ENCODE measurements at places on chromosomes 4 and X.

- no peak for DNase-seq
Observed at GRCh38 chr4:156829201-156829873, 142.3 kb downstream of the PDGFC start.

DNA sequence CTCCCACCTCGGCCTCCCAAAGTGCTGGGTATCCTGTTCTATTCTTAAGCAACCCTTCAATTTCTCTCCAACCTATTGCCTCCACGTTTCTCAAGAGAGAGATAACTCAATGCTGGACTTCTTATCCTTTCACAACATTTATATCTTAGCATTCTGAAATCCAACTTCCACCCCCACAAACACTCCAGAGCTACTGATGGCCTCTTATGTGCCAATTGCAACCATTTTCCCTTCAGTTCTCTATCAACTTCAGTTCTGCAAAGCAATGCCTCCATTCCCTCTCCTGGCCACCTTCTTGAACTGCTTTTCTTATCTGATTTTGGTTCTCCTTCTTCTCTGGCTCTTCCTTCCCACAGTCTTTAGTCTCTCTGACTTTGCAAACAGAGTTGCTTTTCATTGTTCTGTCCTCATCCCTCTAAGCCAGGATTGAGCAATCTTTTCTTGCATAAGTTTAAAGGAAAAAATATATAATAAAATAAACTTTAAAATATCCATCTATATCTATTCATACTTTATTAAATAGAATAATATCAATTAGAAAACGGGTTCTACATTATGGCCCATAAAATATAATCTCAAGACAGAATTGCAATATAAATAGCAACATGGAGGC lies 3.6 kb upstream of the STBD1 start:
- no peak for DNase-seq

GRCh38 chrX:39955625-39956024 lies 142.1 kb downstream of the BCOR start:
- DNase-seq = no peak

GRCh38 chr4:137463377-137464003 lies 68.8 kb downstream of the PCDH18 start:
- DNase-seq = no peak

DNA sequence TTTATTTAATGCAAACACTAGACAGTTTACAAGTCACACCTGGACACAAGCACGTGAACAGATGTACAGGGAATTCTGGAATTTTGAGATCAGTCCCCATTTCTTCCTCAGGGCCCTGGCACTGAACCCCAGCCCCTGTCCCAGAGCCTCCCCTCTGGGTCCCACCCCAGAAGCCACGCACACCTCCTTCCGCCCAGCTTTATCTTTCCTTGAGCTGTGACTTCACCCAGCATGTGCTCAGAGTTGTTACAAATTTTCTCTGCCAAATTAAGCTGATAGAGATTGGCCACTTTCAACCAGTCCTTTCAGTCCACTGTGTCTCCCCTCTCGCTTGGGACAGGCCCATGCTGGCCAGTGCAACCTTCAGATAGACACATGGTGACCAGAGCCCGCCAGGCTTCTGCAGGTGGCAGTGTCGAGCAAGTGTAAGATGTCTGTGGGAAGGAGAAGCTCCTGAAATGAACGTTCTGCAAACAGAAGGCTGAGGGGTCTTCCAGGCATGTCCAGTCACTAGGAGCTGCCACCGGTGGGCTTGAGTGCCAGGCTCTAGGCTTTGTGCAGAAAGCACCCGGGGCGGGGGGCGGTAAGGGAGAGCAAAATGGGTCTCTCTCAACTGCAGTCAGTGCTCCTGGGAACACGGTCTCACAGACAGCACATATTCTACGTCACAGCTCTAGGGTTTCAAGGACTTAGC lies 73.3 kb downstream of the MTMR1 start:
- no peak for DNase-seq

GRCh38 chrX:38363046-38363445 lies 10.6 kb downstream of the OTC start:
- no peak for DNase-seq

GRCh38 chrX:153499876-153500275 lies 5.1 kb downstream of the BGN start:
- DNase-seq = no peak

GRCh38 chr4:92101737-92102172 lies 202.0 kb upstream of the GRID2 start:
- DNase-seq = no peak

DNA sequence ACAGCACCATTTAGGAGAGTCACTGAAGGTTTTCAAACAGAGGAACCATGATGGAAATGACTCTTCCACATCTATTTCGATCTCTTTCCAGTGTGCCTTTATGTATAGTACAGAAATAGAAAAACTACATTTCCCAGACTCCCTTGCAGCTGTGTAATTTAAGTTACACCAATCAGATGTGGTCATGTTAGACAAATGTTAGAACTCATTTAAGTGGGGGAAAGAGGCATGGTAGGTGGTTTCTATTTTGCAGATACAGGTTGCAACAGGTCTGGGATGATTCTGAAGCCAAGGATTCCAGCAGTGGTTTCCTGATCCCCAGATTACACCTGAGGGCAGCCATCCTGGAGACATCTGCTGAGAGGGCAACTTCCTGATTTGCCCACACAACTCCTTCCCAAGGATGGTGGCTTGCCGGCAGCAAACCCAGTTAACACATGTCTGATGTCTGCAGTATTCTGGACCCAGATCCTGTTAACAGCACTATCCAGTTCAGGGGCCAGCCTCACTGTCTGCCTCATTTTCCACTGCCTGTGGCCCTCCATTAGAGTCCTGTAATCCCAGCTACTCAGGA lies 38.7 kb upstream of the PDK3 start:
- no peak for DNase-seq

DNA sequence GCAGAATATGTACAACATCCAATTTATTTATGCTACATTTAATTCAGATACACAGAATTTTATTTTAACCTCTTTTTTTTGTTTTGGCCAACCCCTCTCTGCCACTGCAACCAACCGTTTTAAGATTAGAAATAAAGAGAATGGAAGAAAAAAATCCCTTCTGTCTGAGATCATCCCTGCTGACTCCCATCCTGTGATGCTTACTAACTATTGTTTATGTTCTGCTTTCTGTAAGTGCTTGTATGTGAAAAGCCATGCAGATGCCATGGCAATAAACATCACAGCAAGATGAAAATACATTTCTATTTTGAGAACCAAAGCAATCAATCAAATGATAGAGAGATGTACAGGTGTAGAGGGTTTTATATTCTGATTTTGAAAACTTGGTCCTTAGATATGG lies 70.1 kb downstream of the GABRB1 start:
- DNase-seq = no peak

DNA sequence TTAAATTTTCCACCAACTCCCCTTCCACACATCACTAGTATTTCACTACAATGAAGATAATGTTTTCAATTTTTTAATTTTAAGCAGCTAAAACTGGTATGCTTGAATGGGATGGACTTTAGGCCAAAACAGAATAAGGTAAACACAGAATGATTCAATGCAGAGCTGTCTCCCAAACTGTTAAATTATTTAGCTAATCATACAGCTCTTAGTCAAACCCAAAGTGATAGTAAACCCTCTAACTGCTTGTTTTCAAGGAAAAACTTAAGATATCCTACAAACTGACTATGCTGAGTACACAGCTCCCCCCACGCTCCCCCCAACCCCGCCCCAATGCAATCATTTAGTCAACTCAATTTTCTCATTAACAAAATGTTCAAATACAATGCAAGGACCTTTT lies 30.2 kb downstream of the CNOT6L start:
- DNase-seq = no peak

- DNase-seq = no peak
Observed at GRCh38 chr4:26151615-26152014, 169.2 kb upstream of the RBPJ start.

- DNase-seq = no peak
Observed at GRCh38 chr4:114192854-114193253, 213.4 kb upstream of the ARSJ start.

DNA sequence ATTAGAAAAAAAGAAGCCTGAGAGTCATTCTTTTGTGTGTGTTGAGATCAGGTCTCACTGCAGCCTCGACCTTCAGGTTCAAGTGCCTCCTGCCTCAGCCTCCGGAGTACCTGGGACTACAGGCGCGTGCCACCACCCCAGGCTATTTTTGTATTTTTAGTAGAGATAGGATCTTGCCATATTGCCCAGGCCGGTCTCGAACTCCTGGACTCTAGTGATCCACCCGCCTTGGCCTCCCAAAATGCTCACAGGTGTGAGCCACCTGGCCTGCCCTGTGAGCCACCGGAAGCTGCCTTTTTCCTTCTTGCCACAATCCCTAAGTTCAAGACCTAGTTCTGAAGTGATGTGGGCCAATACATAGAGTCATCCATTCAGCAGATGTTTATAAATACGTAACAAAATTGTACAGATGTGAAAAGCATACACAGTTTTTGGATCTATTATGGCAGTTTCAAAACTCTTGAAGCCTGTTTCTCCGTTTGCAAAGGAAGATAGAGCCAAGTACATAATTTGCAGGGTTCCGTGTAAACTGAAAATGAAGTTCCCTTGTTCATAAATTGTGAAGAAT lies 536 bp upstream of the CTSO start:
- DNase-seq = no peak

GRCh38 chr4:184727430-184727829 lies 6.5 kb downstream of the CENPU start:
- no peak for DNase-seq

- no peak for DNase-seq
Observed at GRCh38 chr4:181301735-181302710, 941.2 kb upstream of the TENM3 start.

DNA sequence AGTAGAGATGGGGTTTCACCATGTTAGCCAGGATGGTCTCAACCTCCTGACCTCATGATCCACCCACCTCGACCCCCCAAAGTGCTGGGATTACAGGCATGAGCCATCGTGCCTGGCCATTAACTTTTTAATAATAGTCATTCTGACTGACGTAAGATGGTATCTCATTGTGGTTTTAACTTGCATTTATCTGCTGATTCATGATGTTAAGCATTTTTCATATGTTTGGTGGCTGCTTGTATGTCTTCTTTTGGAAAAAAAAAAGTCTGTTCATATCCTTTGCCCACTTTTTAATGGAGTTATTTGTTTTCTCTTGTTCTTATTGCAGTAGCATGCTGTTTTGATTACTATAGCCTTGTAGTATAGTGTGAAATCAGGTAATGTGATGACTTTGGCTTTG lies 45.8 kb downstream of the ANXA10 start:
- DNase-seq = no peak

DNA sequence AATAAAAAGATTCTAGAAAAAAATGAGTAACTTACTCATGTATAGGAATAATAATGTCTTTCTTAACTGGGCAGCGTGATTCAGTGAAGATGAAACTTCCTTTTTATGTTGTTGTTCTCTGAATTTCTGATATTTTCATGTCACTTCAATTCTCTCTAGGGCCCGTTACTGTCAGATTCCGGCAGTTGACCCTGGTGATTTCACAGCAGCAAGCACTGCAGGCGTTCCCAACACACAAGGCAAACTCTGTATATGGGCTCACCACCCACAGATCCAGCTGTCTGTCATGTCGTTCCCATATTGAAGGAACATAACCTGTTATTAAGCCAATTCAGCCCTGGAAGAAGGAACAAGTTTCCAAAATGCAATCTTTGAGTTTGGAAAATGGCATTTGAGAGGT lies 288.3 kb upstream of the GALNTL6 start:
- no peak for DNase-seq

DNA sequence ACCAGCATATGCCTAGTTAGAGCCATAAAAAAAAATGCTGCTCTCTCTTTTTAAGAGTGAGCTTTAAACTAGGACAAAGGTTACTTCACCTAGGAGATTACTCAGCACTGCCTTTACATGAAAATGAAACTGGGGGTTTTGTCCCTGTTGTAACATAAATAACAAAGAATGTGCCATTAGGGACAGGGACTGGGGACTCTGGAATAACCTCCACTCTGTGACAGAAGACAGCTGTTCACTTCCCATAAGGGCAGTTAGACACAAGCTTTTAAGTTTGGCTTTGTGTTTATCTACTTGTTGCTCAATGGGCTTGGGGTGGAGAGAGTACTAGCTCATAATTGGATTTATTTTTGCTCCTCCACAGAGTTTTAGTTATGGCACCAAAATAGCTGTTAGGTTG lies 11.9 kb downstream of the ENPEP start:
- no peak for DNase-seq

DNA sequence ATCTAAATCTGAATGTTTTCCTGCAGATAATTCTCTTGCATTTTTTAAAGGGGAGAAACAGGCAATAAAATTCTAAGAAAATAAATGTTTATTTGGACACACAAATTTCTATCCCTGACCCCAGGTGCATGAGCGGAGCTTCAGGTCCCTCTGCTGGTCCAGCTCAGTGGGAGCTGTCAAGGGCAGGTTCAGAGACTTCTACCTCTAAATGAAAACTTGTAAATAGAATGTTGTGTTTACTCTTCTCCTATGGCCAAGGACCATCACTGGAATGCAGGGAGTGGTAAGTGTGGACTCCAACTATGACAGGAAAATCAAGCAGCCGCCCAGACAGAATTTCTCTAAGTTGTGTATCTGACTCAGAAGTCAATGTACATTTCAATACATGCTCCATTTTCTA lies 148.6 kb upstream of the TTC29 start:
- DNase-seq = no peak

DNA sequence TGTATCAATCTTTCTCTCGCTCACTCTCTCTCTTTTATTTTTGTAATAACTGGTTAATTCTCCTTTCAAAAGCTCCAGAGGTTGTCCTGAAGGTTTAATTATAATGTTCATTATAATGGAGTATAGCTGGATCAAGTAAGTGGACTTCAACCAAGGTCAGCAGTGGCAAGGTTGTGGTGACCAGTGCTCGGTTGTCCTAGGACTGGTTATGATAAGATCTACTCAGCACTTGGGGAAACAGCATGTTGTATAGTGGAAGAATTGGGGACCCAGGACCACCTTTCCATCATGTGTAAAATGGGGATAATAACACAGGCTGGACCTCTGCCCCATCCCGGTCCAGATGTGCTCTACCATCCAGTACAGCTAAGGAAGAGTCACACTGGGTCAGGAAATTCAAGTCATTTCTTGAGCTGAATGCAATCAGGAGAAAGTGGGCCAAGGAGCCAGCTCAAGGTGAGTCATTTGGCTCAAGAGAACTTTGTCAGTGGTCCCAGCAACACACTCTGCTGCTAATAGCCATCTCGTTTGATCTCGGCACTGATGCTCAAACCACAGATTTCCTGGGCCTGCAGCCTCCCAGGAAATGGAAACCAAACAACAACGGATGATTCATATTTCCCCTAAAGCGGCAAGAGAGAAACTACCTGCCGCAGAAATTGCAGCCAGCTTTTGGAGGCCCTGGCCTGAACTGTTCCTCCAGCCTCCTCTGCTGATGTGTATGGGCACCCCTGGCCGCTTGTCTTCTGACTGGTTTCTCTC lies 123.6 kb upstream of the RBPJ start:
- DNase-seq = peak; percentile 20

DNA sequence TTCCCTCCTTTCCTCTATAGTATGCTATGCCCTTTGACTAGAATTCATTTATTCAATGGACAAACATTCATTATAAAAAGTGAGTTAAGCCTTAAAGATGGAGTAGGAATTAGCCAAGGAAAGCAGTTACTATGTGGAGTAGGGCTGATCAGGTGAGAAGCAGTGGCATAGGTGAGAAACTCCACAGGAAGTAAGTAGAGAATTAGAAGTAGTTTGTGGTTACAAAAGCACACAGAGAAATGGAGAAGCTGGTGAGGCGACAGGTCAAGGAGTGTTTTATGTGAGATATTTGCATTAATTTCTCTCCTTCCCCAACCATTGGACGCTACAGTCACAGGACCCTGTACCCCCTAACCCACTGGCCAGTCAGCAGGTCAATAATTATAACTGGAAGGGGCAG lies 30.6 kb downstream of the SETD7 start:
- DNase-seq = no peak

- DNase-seq = no peak
Observed at GRCh38 chr4:95092766-95093165, 335.0 kb downstream of the BMPR1B start.

GRCh38 chr4:84734037-84734436 lies 151.1 kb downstream of the CDS1 start:
- no peak for DNase-seq

Measured in activated naive CD8-positive, alpha-beta T cell treated with anti-CD3 and anti-CD28 coated beads, Interleukin-2, amount 50 U/mL, for 16 hours (primary cell).